HCT116 (cell line): ENCODE measurements at places on chromosomes 7 and 10.

DNA sequence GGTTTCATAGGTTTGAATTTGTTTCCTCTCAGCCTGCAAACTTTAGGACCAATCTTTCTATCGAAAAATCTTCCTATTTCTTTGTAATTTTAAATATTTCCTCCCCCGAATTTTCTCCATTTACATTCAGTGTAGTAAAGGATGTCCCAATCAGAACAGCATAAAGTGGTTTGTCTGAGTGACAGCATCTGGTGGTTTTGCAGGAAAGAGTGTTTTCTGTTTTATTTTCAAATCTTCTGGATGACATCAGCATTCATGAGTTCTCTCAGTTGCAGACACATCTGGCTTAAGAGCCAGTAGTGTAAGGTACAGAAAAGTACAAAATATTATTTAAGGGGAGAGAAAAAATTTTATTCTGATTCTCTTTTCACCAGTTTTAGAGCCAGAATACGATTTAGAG is 634.8 kb downstream of the PHTF2 start:
- DNase-seq = no peak

DNA sequence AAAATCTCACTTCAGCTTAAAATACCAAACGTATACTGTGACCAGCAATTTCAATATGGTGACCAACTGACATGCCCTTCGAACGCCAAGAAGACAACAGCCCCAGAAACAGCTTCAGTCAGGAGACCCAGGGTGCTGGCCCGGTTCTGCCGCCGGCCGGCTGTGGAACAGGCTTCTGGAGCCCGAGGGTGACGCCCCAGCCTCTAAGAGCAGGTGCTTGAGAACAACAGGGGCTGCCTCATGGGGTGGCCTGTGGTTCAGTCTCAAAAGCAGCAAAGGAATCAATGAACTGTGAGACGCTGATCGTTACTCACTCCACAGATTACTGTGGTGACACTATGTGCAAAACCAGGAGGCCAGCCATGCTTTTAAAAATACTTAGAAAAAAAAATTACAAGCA is 17.3 kb downstream of the GPER1 start:
- no peak for DNase-seq

- peak; percentile 8 for DNase-seq
Measured at GRCh38 chr7:130732980-130733930, 752 bp downstream of the KLF14 start.

- DNase-seq = no peak
Measured at GRCh38 chr10:7362471-7362870, 48.4 kb downstream of the SFMBT2 start.

GRCh38 chr10:100184840-100185239 is 989 bp downstream of the ERLIN1 start:
- peak; percentile 12 for DNase-seq

DNA sequence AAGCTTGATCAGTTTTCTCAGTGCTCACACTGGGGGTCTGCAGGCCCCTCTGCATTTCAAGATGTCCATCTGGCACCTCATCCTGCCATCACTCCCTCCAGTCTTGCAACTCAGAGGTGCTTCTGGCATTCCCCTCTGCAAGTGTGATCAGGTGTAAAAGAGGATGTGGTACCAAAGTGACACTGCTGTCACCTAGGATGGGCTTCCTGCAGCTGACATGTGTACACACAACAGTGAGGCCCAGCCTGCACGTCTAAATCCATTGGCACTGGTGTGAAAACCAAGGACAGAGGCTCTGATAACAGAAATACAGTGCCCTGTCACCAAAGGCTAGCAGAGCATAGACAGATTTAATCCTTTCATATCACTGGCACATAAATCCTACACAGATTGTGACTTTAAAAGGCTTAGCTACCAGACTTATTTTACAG is 162.5 kb upstream of the CELF2 start:
- DNase-seq = no peak
